Fibroblast of skin of abdomen (primary cell): ENCODE measurements at places on chromosomes 7 and 10.

GRCh38 chr7:37510043-37510634 is 61.5 kb upstream of the ELMO1 start:
- DNase-seq = no peak

GRCh38 chr10:99431190-99431760 is 851 bp upstream of the GOT1 start:
- peak; percentile 27 for DNase-seq

GRCh38 chr10:1130226-1130625 is 74.0 kb downstream of the WDR37 start:
- DNase-seq = no peak

- no peak for DNase-seq
Observed at GRCh38 chr10:43257347-43258210, 9.3 kb downstream of the RASGEF1A start.

GRCh38 chr10:80580638-80581468 is 43.2 kb downstream of the SH2D4B start:
- no peak for DNase-seq

DNA sequence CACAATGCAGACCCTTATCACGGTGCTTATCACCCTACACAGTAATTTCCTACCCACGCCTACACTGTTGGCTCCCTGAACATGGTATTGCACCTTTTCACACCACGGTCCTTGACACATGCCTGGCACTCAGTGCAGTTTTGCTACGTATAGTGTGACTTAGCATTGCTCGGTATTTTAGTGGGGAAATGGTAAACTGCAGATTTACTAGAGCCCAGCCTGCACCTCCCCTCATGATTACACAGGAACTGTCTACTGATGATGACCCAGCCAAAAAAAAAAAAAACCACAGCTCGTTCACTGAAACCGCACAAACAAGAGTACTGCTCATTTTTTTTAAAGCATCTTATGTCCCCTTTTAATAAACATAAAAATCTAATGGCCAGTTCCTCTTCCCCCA is 124.2 kb upstream of the ZNF746 start:
- no peak for DNase-seq

DNA sequence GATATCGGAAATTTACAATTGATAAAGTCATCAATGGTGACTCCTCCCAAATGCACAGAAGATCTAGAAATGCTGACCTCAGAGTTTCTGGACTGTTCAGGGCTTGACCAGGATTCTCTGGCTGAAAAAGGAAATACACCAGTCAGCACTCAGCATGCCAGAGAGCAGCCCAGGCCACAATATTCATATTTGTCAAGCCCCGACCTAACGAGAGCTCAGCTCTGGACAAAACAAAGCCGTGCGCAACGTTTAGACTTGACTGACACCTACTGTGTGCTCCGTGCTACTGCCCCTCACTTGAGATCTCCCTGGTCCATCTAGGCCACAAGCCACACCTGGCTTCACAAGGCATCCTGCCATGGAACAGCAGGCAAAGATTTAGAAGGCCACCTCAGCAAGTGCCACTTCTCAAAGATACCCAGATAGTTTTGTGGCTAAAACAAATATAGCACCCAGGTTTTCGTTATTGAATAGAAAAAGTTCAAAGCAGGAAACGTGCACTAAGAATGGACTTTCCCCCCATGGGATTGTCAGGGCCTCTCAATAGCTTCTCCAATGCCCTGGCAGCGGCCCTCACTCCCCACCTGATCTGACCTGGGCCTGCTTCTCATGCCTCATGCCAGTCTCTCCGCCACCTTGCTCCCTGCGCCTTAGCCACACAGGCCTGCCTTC is 218.3 kb downstream of the FAM107B start:
- DNase-seq = no peak
